Retina (tissue), 1 donor: ENCODE measurements at places on chromosomes 7 and 10.

DNA sequence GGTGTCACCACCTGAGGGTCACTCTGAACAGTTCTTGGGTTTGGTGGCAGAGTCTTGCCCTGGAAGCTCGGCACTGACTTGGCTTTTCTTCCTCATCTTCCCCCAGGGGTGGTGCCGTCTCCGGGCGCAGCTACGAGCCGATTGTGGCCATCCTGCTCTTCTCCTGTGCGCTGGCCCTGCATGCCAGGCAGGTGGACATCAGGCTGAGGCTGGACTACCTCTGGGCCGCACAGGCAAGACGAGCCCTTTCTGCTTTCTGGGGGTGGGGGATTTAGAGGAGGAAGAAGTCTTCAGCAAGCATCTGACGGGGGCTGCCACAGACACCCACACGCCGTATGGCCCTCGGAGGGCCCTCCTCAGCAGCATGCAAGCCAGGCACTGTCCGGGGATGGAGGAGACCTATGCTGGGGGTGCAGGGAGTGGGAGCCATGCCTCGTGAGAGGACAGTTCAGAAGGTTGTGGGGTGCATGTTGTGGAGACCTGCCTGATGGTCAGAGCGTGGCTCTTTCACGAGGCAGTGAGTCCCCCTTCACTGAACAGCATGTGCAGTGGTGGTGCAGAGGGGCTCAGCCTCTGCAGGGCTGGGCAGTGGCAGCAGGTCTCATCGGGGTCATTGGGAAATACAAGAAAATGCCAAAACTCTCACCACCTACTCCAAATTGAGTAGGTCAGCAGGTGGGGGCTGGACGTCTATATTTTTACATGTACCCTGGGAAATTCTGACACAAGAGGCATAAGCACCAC is 112.4 kb downstream of the ADCY1 start:
- DNase-seq: no peak

- peak; percentile 55 for DNase-seq
Measured at GRCh38 chr7:117993377-117994003, 120.2 kb upstream of the CTTNBP2 start.

- no peak for DNase-seq
Measured at GRCh38 chr7:33644489-33644888, 260.9 kb upstream of the BMPER start.

- no peak for DNase-seq
Measured at GRCh38 chr10:76086761-76087639, 655.6 kb downstream of the LRMDA start.

DNA sequence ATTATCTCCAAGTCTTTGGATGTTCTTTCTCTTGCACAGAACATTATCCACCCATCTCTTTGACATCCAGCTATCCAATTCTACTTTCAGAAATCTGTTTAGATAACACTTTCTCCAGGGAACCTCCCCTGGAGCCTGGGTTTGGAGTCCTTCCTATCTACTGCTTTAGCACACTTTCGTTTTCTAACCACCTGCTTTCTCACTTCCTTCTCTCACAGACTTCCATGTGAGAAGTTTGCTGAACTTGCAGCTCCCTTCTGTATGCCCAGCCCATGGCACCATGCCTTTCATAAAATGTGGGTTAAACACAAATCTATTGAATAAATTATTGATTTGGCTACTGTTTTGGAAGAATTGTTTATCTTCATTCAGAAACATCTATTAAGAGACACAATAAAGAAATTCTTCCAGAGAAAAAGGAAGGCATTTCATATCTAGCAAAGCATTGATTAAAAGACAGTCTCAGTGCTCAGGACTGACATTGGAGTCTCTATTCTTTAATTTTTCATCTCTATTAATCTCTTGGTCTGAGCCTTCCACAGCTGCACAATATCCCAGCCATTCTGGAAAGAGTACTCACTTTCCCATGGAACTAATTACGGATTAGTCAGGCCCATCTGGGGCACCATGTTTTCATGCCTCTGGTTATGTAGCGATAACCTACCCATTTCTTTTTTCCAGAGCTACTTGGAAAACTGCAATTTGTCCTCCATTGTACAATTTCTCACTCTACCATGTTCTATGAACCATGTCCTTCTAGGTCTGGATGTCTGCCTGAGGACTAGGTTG is 1077.3 kb downstream of the SORCS3 start:
- no peak for DNase-seq

- no peak for DNase-seq
Measured at GRCh38 chr7:101882595-101883564, 65.5 kb downstream of the CUX1 start.

GRCh38 chr10:22605168-22605567 is 109.2 kb downstream of the PIP4K2A start:
- DNase-seq: no peak

DNA sequence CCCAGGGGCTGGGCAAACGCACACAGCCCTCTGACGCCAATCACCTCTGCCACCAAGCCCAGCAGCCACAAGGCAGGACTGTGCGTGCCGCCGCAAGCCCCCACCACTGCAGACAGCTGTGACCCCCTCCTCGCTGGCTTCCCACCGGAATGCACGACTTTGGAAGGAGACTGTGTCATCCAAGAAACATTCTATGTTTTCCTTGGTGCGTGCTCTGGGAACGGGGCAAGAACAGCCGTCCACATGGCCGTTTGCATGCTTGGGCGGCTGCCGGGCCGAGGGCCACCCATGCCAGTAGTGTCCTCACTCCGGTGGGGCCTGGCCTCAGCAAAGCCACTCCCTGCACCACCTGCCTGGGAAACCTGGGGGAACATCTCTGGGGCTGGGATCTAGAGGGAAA is 17.6 kb upstream of the ELN start:
- no peak for DNase-seq

DNA sequence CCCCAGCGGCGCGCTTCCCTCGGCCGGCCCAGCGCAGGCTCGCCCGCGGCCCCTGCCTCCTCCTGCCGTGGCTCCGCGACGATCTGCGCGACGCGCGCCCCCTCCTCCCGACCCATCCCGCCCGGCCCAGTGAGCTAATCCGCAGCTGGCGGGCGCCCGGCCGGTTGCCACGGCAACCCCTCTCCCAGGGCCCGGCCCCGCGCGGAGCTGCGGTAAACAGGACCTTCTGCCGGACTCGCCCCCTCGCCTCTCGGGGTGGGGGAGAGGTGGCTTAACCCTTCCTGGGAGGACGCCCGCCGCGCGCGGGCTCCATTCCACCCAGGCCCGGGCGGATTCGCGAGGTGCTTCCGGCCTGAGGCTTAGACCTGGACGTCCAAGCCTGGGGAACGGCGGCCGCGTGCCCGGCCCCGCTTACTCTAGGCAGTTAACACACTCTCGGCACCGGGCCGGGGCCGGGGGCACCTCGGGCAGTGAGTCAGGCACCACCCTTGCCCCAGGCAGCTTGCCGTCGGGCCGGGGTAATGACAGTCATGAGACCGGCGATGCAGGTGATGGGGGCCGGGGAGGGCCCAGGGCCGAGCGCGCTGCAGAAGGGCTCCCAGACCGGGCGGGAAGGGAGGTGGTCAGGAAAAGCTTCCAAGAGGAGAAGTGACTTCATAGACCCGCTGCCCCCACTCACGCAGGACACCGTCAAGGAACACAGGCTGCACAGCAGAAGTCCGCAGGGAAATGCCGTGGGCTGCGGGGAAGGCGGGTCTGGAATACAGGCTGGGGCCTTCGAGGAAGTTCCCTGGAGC is at the start of gene DENND2A:
Gene DENND2A, minus strand, starts transcription at position 87 of the 797 bp plus-strand sequence. CDS start 38,416 bp downstream, outside the sequence.
- DNase-seq: peak; percentile 93

DNA sequence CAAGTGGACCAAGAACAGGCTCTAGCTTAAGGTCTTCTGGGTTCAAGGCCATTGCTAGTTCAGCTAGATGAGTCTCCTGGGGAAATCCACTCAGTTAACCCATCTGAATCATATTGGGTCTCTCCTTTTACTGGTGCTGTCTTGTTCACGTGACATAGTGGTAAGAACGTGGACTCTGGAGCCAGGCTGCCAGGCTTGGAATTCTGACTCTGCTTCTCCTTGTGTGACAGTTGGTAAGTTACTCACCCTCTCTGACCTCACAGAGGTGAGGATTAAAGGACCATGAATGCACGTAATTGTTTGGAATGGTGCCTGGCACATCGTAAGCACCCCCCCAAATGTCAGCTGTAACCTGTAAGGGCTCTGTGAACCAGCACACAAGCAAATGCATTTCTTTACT is 9.7 kb upstream of the CALU start:
- no peak for DNase-seq

- no peak for DNase-seq
Measured at GRCh38 chr7:85608804-85609203, 421.9 kb upstream of the SEMA3D start.

- DNase-seq: no peak
Measured at GRCh38 chr10:4018054-4018511, 233.1 kb upstream of the KLF6 start.

DNA sequence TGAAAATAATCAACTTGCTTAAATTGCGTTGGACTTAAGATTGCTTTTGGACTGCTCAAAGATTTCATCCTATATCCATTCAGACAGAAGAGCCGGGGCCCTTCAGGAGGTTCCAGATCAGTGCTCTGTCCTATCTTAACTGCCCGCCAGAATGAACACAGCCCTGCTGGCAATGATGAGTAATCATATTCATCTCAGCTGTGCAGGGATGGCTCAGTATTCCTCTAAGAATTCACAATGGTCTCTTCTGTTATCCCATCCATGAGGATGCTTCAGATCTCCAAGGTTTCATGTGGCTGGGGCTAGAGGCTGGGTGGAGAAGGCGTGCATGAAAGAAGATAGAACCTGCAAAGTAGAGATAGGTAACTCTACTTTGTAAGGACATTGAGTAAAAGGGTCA is 80.0 kb upstream of the NPVF start:
- no peak for DNase-seq

- DNase-seq: no peak
Measured at GRCh38 chr10:48656914-48657305, 27.8 kb upstream of the WDFY4 start.
